ENCODE measurements at places on chromosomes 2 and 18.

DNA sequence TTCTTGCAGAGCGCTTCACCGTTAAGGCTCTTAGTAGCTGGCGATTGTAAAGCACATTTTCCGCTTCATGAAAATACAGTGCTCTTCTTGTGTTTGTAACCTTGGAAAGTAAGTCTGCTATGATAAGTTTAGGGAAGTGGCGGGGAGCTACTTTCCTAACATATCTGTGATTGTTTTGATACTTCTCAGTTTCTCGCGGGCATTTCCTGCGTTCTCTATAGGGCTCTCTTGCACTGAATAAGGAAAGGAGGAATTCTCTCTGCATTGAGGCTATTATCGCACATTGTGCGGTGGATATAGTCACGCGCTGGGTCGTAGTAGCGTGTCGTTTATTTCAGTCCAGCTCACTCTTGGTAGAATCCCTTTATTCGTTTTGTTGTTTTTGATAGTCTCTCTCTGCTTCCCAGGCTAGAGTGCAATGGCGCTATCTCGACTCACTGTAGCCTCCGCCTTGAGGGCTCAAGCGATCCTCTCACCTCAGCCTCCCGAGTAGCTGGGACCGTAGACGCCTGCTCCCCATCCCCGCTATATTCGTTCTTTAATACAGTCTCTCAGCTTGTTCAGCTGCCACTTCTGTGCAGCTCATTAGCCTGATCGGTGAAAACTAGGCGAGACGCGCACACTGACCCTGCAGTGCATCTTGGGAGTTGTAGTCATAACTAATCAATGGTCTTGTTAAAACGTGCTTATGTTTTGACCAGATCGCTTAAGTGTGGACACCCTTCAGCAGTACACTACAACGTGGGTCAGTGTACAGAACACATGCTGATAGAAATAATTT lies 1.0 kb upstream of the PPP4R3B start:
- DNase-seq: peak; percentile 33

DNA sequence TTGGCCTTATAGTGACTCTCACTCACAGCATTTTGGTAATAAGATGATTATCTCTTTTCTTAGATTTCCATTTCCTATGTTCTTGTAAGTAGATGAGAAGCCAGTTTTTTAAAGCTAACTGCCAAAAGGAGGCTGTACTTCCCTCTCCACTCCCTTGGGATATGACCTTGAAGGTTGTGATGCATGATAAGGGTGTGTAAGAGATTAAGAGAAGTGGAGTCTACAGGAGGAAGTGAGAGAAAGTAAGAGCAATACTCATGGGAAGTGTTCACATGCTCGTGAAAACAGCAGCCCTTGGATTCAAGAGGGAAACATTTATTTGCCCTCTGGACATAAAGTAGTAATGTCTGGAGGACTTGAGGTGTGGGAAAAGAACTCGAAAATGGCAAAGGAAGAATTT lies 171.5 kb downstream of the EVA1A start:
- DNase-seq: no peak

- DNase-seq: no peak
These were observed 232.0 kb upstream of the NRXN1 start for GRCh38 chr2:51263951-51264350.

DNA sequence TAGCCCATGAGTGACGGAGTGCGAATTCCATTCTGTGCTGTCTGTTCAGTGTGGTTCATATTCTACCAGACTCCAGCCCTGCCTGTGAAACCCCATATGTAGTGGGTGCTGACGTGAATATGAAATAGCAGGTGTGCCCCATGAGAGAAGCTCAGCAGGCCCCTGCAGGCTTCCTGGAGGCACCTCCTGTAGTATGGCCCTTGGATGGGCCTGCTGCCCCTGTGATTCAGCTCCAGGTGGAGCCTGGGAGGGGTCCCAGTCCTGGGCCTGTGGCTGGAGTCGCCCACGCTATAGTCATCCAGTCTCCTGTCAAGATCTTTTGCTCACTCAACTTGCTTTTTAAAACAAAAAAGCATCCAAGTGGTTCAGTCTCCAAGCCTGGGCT lies 125.5 kb downstream of the GLI2 start:
- DNase-seq: no peak

- DNase-seq: peak; percentile 43
These were observed 970 bp upstream of the ADCYAP1 start for GRCh38 chr18:903701-904100.

DNA sequence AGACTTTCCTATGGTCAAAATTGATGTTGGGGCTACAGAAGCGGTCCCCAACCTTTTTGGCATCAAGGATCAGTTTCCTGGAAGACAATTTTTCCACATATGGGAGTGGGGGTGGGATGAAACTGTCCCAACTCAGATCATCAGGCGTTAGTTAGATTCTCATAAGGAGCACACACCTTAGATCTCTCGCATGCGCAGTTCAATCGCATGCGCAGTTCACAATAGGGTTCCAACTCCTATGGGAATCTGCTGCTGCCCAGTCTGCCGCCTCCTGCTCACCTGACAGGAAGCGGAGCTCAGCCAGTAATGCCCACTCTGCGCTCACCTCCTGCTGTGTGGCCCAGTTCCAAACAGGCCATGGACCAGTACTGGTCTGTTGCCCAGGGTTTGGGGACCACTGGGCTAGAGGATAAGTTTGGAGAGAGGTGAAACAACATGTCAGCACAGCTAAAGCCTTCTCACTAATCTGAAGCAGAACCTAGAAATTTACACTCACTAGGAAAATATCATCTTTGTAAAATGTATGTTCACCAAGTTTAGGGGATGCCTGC lies 410.8 kb upstream of the ZNF804A start:
- DNase-seq: no peak
